Left renal cortex interstitium (tissue), 4 donors: ENCODE measurements at places on chromosomes 6 and 20. TPM values are rescaled to one million over a fixed set of nuclear protein-coding genes. Genes with fewer than 3 reads are reported as not detected.

SLC32A1 gene
- polyA plus RNA-seq, result 2.4 TPM

LY6G6C gene
- polyA plus RNA-seq, result not detected

APOBEC2 gene
- not detected for polyA plus RNA-seq

VSX1 gene
- not detected for polyA plus RNA-seq

SALL4 gene
- 12.9 TPM for polyA plus RNA-seq

HTR1E gene
- 0.96 TPM for polyA plus RNA-seq

ULBP1 gene
- polyA plus RNA-seq, result 1.5 TPM

PAK1IP1 gene
- 20.0 TPM for polyA plus RNA-seq

LY6G5B gene
- polyA plus RNA-seq, result 10.3 TPM
